IPS DF 6.9 (cell line): ENCODE measurements at places on chromosomes 5 and 9.

- DNase-seq: no peak
Measured at GRCh38 chr9:113619491-113620376, 156.2 kb downstream of the RGS3 start.

DNA sequence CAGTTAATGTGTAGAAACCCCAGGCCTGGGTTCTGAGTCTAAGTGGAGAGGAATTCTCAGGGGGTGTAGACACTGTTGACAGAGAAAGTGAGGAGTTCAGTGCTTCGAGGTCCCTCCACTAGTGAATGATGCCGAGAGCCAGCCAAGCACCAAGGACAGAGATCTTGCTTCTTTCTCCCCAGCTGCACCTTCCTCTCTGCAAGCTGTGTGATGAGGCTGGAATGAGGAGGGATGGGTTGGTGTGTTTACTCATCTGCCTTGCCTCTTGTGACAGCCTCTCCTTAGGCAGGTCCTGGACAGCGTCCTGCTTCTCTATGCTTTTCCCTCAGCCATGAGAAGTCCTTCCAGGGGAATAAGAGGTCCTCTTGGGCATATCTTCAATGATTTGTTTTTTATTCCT is 35.3 kb downstream of the HNRNPH1 start:
- no peak for DNase-seq

DNA sequence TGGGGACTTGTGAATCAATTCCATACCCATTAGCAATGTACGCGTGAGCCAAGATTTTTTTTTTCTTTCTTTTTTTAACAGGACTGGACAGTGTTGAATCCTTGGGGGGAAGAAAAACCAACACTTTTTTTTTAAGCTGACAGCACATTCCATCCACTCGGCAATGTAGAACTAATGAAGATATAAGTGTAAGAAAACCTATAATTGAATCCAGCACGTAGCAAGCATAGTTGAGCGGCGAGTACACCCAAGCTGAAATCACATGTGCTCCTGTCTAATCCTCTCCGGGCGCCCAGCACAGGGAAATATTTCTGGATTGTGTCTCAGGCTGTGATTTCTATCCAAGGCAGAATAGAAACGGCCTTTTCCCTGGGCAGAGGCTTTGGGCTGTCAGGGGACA is 118.2 kb downstream of the BOD1 start:
- DNase-seq: no peak

DNA sequence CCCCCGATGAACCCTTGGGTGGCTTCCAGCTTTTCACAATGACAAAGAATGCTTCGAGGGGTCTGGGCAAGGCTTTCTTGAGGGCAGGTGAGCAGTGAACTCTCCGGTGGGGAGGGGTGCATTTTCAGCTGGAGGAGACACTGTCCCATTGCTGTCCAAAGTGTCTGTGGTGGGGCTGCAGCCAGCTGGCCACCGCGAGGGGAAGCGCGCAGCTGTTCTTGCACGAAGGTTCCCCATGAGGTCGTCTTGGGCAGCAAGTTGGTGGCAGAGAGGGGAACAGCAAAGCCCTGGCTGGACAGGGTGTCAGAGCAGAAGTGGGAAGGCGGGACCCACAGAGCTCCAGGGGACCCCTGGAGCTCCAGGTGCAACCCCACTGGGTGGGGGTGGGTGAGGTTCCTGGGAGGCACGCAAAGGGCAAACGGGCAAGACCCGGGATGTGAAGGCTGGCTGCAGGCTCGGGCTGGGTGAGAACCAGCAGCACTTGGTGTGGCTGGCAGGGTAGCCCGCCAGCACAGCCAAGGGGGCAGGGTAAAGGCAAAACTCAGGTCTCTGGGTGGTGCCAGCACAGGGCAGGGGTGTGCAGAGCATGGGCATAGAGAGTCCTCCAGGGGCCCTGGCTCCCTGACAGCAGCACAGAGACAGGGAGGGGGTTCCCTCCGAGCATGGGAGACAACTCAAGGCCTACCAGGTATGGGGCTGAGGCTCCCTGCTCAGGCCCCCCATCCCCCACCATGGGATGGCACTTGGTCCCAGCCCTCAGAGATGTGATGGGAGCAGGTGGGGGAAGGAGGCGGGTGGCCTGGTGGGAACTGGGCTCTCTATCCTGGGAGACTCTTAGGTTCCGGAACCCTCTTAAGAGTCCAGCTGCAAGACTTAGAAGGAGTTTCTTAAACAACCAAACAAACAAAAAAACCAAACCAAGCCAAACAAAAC is 26.6 kb downstream of the TSPAN17 start:
- no peak for DNase-seq

- no peak for DNase-seq
Measured at GRCh38 chr5:171143171-171143570, 165.9 kb upstream of the TLX3 start.
